Stimulated activated CD8-positive, alpha-beta memory T cell treated with anti-CD3 and anti-CD28 coated beads, Interleukin-15, amount 100 ng/mL, for 24 hours (primary cell): ENCODE measurements at places on chromosomes 12 and 14.

DNA sequence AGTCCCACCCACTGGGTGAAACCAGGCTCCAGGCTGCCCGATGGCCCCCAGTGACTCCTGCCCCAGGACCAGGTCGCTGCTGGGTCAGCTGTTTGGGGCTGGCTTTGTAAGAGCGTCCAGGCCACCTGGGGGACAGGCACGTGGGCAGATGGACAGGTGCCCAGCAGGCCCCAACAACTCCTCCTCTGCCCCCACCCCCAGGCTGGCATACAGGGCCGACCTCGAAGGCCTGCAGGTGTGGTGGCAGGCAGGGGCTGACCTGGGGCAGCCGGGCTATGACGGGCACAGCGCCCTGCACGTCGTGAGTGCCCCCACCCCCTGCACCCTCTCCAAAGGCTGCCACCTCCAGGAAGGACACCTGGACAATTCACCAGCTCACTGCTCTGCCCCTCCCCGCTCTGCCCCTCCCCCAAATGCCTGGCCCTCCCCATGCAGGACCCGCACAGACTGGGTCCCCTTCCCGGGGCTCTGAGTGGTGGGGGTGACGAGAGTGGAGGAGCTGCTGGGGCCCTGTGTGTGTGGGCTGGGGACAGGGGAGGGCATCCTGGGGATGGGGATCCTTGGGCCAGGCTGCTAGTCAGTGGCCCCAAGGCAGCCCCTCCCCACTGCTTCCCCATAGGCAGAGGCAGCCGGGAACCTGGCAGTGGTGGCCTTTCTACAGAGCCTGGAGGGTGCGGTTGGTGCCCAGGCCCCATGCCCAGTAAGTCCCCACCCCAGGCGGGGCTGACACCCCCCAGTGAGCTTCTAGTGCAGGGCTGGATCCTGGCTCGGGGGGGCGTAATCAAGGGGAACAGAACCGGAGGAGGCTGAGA, 26.0 kb downstream of the ASPG start:
- no peak for DNase-seq

DNA sequence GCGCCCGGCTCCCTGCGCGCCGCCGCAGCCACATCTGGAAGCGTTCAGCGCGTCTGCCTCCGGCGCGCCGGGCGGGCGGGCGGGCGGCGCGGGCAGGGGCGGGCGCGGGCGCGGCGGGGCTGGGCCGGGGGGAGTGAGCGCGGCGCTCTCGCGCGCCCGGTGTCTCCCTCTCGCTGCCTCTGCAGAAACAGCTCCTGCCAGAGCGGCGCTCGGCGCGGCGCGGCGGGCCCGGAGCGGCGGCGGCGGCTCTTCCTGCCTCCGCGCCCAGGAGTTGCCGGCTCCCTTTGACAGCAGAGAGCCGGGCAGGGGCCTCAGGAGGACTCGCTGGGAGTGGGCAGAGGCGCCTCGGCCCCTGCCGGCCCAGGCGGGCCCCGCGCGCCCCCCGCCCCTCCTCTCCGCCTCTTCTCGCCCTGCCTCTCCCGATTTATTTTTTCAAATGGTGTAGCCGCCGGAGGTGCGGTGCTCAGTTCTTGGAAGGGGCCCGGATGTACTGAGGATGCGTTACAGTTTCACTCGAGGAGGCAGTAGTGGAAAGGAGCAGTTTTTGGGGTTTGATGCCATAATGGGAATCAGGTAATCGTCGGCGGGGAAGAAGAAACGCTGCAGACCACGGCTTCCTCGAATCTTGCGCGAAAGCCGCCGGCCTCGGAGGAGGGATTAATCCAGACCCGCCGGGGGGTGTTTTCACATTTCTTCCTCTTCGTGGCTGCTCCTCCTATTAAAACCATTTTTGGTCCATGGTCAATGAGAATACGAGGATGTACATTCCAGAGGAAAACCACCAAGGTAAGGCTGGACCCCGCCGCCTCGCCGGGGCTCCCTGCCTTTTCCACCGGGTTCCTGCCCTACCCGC, at the start of gene CACNA1C:
Gene CACNA1C, plus strand, starts transcription at position 162 of the 853 bp plus-strand sequence. Its CDS starts 576 bp downstream, at position 738.
- no peak for DNase-seq

DNA sequence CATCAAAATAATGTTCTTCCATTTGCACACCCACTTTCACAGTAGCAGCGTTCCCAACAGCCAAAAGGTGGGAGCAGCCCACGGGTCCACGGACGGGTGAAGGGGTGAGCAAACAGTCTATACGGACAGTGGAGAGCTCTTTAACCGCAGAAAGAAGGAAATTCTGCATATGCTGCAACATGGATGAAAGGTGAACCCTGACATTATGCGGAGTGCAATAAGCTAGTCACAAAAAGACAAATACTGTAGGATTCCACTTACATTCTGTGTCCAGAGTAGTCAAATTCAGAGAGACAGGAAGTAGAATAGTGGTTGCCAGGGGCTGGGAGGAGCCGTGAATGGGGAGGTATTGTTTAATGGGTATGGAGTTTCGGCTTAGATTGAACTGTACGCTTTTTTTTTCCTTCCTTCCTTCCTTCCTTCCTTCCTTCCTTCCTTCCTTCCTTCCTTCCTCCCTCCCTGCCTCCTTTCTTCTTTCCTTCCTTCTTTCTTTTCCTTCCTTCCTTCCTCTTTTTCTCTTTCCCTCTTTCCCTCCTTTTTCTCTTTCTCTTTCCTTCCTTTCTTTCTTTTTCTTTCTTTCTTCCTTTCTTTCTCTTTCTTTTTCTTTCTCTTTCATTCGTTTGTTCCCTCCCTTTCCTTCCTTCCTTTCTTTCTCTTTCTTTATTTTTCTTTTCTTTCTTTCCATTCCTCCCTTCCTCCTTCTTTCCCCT, 15.8 kb upstream of the ANKRD9 start:
- no peak for DNase-seq

DNA sequence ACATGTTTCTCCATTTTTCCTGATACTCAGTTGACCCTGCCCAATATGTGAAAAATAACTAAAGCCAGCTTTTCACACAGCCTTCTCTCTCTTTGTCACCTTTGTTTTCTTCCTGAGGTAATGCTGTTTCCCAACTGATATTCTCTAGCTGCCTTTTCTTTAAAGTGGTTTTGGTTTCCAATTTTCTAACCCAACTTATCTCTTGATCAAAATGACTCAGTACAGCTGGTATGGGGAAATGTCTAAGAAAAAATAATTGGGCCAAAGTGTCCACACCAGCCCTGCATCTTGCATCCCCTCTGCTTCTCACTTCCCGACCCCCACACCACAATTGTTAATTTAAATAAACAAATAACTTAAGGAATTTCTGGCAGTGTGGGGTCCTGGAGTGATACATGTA, 193.8 kb downstream of the SYT1 start:
- DNase-seq: no peak

DNA sequence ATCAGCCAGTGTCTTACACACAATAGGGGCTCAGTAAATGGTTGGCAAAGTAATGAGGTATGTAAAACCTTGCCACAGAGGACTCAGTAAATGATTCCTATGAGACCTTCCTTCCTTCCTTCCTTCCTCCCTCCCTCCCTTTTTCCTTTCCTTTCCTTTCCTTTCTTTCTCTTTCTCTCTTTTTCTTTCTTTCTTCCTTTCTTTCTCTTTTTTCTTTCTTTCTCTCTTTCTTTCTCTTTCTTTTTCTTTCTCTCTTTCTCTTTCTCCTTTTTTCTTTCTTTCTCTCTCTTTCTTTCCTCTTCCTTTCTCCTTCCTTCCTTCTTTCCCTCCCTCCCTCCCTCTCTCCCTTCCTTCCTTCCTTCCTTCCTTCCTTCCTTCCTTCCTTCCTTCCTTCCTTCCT, 7.5 kb downstream of the SDS start:
- DNase-seq: no peak

GRCh38 chr14:22276913-22277816, 311.9 kb downstream of the DAD1 start:
- DNase-seq: no peak

DNA sequence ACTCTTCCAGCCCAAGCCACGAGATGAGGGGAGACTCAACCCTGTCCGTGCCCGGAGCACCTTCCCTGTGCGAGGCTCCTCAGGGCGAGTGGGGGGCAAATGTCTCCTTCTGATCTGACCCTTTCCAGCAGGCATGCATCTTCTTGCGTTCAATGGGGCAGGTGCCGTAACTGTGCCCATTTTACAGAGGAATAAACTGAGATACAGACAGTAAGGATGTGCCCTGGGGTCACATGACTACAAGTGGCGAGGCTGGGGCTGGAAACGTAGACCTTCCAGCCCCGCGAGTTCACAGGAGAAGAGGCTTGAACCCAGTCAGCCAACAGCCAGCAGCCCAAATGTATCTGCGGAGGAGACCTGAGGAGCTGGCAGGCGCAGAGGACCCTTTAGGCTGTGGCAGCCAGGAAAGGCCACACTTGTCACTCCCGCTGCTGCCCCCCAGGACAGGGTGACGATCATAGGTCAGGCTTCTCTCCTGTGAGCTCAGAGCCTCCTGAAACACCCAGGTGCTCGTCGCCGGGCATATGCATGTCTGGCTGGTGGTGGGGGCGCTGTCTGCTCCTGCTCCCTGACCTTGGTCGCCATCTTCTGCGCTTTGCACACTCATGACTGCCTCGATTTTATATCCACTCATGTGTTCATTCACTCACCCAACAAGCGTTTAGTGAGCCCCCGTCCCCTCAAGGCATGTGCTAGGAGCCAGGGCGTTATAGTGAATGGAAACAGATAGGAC, 41.7 kb downstream of the CCDC88C start:
- DNase-seq: no peak

DNA sequence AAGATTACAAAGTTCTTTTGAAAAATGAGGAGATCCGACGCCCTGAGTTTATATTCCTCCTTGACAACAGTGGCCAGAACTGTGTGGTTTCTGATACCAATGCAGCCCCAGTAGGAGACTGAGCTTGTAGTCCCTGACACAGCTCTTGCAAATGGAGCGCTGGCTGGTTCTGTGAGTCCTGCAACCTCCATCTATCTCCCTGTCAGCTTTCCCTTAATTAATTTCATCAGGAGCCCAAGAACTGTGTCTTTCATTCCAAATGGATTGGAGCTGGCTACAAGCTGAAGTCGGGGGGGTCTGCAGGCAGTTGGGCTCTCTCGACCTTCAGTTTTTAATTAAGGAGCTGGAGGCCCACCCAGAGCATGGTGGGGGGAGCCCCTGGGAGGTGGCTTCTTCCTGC, 160.6 kb downstream of the ADGRD1 start:
- DNase-seq: no peak

GRCh38 chr14:100223332-100224201, 15.4 kb upstream of the YY1 start:
- DNase-seq: no peak

- DNase-seq: no peak
Measured at GRCh38 chr12:68245180-68246021, 8.0 kb downstream of the IL22 start.

DNA sequence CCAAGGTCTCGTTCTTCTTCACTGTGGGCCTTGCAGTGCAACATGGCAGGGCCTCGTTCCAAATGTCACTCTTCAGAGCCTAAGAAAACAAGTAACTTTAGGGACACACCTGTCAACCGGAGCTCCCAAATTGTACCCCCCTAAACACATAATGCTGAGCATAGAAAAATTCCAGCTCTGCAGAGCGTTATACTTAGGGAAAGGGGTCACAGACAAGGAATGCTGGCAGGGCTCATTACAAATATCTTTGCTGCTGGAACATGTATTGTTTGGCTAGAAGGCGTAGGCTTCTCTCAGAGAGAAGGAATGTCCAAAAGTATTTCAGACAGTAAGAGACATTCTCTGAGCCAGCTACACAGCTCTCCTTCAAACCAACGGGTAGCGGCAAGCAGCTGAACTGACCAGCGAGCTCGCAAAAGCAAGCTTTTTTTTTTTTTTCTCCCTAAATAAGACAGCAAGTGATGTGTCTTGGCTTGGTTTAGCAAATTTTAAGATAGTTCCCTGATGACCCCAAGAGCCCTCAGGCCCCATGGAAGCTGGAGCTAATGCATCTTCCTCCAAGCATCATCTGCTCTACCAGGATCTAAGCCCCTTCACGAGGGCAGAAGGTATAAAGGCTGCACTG, 24.5 kb downstream of the SSH1 start:
- no peak for DNase-seq

DNA sequence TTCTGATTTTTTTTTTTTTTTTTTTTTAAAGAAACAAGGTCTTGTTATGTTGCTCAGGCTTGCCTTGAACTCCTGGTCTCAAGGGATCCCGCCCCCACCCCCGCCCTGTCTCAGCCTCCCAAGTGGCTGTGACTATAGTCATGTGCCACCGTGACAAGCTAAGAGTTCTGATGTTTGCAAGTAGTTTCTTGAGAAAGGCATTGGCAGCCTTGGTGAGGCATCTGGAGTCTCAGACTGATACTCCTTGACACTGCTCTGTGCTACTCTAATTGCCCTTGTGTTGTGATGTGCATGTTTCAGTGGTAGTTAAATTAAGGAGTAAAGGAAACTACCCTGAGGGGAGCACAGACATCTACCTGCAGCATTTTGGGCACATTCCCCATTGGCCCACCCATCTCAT, 46.2 kb upstream of the OR4E1 start:
- DNase-seq: no peak

- no peak for DNase-seq
Measured at GRCh38 chr14:96130391-96130790, 74.2 kb upstream of the BDKRB2 start.

GRCh38 chr12:124098887-124099286, 125.9 kb downstream of the ZNF664 start:
- no peak for DNase-seq

DNA sequence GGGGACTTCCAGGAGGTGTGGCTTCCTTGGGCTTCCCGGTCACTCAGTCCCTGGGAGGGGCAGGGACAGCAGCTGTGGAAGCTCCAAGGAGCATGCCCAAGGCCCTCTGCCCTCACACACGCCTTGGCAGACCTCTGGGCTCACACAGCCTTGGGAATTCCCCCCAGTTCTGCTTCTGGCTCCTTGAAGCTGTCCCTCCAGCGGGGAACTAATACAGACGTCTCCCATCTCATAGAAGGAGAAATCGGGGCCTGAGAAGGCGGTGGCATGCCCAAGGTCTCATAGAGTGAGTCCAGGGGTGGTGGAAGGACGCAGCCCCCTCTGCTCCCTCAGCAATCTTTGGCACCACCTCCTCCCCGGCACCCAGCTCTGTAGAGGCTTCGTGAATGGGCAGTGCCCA, 15.7 kb upstream of the TMEM119 start:
- DNase-seq: no peak

DNA sequence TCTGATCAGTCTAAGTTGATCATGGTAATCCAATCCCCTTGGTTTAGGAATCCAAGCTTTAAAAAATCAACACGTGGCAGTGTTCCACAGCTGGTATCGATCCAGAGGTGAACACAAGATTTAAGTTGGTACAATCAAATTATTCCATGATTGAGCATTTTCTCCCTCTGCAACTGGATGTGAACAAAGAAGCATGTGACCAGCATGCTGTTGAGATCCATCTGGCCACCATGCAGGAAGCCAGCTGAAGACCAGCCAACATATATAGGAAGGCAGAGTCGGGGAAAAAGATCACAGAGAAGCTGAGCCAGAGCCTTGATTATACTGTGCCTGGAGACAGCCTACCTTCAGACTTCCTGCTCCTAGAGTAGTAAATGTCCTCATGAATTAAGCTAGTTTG, 158.3 kb downstream of the SEC23A start:
- DNase-seq: no peak

GRCh38 chr14:69532561-69533340, 41.9 kb downstream of the CCDC177 start:
- DNase-seq: no peak

DNA sequence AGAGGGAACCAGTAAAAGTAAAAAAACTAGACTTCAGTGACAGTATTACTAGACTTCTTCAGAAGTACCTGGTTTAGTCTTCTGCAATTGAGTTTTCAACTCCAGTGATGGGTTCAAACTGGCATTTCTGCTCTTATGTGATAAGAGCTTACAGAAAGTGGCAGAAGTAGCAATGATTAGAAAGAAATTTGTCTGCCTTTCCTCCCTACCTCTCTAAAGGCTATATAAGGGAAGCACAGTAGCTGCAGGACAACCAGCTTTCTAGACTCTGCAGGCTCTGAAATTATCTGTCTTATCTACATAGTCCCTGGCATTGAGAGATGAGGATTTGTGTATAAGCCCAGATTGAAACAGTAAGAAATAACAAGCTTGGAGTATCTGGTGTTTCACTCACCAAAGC, 107.5 kb downstream of the DAAM1 start:
- no peak for DNase-seq
